ENCODE measurements at places on chromosomes 1 and 21.

GRCh38 chr1:150688763-150689162 is 8.2 kb downstream of the GOLPH3L start:
- DNase-seq, result no peak

GRCh38 chr1:117892512-117892911 is 36.9 kb downstream of the GDAP2 start:
- DNase-seq, result no peak

GRCh38 chr1:5701642-5702041 is 290.6 kb downstream of the NPHP4 start:
- DNase-seq, result no peak

GRCh38 chr1:245356891-245357585 is 202.3 kb downstream of the KIF26B start:
- DNase-seq, result no peak

GRCh38 chr1:214740471-214740870 is 137.5 kb downstream of the CENPF start:
- no peak for DNase-seq

DNA sequence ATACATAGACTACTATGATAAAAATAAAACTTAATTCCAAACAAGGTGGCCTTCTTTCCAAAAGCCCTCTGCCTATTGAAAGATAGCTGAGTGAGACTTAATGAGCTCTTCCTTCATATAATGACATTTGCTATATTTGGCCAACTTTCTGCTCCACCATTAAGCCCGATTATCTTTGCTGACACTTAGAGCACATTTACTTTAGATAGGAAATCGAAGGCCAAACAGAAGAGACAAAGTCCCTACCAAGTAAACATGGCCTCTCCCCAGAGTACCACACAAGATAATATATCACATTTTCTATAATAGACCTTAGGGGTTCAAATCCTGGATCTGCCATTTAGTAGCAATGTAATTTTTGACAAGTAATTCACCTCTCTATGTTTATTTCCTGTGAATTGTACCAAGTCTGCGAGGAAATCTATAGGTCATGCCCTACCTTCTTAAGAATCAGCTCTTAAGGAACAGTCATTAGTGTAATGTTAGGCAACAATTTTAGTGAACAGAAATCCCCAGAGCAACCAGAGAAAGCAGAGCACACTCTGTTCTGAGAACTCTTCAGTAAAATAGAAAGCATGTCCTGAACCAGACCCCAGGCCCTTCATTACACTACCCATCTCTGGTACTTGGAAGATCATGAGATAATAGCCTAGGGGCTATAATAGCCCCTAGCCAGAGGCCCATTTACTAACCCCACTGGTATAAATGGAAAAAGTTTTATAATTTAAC is 17.3 kb upstream of the COA6 start:
- no peak for DNase-seq

GRCh38 chr1:159023723-159024122 is 14.0 kb downstream of the IFI16 start:
- DNase-seq, result no peak

DNA sequence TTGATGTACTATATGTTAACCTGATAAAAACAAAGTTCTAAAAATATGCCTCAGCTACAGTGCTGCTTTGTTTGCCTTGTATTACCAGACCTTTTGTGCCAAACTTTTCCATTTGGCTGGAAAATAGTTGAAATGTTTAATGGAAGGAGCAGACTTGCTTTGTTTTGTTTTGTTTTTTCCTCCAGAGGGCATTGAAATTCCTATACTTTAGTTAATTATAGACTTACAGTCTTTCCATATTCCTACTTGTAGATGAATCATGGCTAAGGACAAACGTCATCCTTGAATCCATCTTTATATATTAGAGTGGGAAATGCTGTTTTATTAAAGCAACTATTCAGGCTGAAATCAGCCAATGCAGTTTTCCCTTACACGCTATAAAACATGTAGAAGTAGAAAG is 6.7 kb downstream of the CAP1 start:
- DNase-seq, result no peak

- DNase-seq, result no peak
These were observed 19.2 kb upstream of the BCAR3 start for GRCh38 chr1:93700532-93701469.

- DNase-seq, result no peak
These were observed 243.0 kb upstream of the SGIP1 start for GRCh38 chr1:66290761-66291530.

- DNase-seq, result no peak
These were observed 1079.1 kb downstream of the TTLL7 start for GRCh38 chr1:82919837-82920236.

- DNase-seq, result no peak
These were observed 37.4 kb downstream of the LEPR start for GRCh38 chr1:65457868-65458267.

DNA sequence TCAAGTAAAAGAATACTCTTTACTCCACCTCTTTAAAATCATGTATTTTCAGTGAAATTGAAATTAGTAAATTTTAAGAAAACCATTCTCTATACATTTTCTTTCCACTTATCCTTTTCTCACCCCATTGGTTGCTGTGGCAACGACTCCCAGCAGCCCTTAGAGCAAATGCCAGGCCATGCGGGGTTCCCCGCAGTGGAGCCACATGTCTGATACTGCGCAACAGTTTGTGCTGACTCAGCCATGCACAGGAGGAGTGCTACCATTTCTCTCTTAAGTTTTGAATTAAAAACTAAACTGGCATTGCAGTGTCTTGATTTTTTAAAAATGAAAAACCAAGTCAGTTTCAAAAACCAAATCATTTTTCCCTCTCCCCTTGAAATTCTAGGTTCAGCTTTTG is 214.1 kb upstream of the L1TD1 start:
- no peak for DNase-seq

DNA sequence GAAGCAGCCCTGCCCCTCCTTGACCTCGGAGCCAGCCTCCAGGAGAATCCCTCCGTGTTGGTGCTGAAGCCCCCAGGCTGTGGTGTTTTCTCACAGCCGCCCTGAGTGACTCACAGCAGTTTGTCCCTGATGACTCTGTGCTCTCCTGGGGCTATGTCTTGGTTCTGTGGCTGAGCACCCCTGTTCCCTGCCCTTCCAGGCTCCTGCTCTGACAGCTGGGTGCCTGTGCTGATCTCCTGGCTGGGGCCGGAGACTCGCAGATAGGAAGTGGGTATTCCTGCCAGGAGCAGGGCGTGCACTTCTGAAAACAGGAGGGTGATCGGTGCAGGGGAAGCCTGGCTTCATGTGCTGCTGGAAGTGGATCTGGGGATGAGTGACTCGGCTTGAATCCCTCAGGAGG is 34.5 kb downstream of the POFUT2 start:
- DNase-seq, result no peak

DNA sequence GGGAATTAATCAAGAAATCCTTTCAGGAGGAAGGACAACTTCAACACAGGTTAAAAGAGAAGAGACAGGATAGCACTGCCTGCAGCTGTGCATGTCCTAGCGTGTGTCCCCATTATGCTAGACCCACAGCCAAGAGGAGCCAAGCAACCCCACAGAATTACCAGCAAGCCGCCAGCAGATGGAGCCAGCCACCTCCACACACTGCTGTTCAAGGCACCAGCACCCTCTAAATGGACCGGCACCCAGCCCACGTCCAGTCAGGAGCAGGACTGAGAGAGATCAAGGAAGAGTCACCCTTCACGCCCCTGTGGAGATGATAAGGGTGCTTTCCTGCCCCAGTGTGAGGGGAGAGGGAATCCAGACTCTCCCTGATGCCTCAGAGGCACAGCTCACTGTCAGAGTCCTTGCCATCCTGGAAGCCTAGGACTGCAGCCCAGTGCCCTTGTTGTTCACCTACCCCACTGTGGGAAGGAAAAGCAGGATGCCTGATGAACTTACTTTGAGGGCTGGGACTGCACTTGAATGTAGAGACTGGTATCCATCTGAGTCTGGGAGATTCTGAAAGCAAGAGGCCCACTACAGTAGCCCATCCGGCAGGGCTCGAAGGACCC is 37.1 kb upstream of the CTTNBP2NL start:
- DNase-seq, result peak; percentile 71

- no peak for DNase-seq
These were observed 184.7 kb upstream of the SGIP1 start for GRCh38 chr1:66349242-66349641.

GRCh38 chr1:44417351-44418021 is 12.4 kb downstream of the RNF220 start:
- no peak for DNase-seq

- no peak for DNase-seq
These were observed 8.0 kb downstream of the DMBX1 start for GRCh38 chr1:46497665-46498064.

GRCh38 chr1:7198664-7199063 is 413.4 kb downstream of the CAMTA1 start:
- no peak for DNase-seq

DNA sequence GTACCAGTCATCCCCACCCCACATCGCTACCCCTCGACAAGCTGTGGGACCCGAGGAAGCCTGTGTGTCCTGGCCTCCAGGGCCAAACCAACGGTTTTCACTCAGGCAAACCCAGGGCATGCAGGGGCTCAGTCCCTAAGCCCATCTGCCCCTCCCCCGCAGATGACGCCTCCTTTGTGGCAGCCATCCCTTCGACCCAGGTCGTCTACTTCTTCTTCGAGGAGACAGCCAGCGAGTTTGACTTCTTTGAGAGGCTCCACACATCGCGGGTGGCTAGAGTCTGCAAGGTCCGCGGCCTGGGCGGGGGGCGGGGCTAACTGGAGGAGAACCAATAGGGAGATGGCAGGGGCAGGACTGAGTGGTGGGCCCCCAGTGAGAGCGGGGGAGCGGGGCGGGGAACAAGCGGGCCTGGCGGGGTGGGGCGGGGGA is 7.4 kb downstream of the SEMA4A start:
- DNase-seq, result no peak

DNA sequence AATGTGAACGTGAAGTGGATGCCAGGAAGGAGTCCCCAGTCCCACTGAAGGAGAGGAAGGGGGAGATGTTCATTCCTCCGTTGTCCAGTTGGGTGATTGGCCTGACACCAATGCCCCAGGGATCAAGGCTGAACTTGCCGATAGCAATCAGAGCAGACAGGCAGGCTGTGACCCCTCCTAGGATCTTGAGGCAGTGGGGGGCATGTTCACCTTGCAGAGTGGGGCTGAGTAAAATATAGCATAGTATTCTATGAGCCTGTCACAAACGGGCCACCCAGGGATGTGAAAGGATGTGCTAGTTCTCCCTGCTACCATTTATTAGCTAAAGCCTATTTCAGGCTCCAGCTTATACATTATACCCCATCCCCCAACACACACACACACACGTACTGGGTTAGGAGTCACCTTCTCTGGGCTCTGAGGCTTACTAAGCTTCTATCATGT is 80.7 kb upstream of the CD34 start:
- no peak for DNase-seq

- DNase-seq, result peak; percentile 13
These were observed 30.9 kb upstream of the NTMT2 start for GRCh38 chr1:170114906-170115305.

DNA sequence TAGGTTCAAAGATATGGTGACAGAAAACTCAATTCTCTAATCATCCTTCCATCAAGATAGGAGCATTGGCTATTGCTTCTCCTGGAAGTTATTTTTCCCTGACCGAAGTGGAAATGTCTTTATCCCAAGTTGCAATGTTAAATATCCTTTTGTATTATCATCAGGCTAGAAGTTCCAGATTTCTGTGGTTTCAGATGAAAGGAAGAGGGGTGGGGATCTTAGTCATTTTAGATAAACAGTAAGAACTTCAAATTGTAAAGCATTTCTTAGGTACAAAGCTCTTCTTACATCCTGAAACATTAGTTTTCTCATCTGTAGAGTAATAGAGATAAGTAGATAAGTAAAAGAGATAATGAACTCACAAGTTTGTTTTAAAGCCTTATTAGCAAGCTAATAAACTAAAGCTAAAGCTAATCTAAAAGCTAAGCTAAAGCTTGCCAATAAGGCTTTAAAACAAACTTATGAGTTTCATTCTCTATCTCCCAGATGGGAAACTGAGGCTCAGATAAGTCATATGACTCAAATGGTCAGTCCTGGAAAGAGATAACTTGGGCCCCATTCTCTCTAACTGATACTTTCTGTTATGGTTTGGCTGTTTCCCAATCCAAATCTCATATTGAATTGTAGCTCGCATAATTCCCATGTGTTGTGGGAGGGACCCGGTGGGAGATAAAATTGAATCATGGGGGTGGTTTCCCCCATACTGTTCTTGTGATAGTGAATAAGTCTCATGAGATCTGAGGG is 99.2 kb upstream of the KCNK2 start:
- DNase-seq, result peak; percentile 7

DNA sequence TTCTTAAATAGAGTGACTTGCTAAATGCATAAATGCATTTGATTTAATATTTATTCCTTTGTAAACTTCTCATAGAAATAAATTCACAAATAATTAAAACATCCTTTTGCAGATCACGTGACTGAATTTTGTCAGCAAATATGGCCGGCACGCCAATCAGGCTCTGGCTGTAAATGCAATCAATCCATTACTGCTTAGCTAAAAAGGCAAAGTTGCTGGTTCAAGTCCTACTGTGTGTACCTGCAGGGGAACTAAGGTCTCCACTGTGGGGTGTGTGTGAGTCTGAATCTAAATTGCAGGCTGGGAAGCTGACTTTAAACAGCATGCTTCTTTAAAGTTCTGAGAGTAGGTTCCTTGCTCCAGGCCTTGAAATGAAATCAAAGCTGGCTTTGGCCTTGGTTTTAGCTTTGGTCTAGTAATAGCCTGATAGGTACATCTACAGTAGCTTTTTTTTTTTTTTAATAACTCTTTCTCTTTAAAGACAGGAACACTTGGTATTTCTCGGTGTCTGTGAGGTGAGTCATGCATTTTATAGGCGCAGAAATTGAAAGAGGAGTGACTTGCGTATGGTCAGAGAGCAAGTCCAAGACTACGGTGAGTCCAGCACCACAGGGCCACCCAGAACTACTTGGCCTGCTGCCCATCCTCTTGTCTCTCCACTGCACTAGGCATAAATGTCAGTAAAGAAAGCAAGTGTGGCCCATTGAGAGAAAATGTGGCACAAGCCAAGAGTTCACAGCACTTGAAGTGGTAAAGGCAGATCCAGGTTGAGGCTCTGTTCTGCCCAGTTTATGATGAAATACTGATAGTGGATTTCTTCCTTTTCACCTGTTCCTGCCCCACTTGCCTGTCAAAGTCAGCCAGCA is 36.2 kb upstream of the LYST start:
- peak; percentile 80 for DNase-seq

GRCh38 chr1:201741763-201742342 is 87.1 kb upstream of the IPO9 start:
- DNase-seq, result no peak
